ENCODE measurements at places on chromosomes 4 and X.

DNA sequence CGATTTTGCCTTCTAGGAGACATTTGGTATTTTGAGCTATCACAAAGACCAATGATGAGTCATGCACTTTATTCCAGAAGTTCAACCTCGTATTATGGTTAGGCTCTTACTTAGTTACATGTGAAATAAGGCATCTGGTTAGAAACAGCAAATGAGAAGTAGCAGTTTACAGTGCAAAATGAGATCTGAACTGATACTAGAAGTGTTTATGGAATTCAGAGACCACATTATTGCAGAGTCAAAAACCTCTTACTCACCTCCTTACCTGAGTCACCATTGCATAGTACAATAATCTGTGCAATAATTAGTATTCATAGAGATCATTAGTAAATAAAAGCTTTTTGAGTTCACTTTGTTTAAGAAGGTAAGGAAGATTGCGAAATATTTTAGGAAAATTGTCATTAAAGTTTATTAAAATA is 38.7 kb downstream of the SEC24B start:
- no peak overlapping the region for H3K27ac ChIP-seq
- peaks cover 31% of the 10 kb centered on the region for H3K36me3 ChIP-seq
- H3K27me3 ChIP-seq, result no peaks in the 10 kb centered on the region
- no peaks in the 10 kb centered on the region for H3K4me1 ChIP-seq

- H3K4me3 ChIP-seq, result no peak overlapping the region
- DNase-seq, result no peak
- no peaks in the 10 kb centered on the region for H3K27me3 ChIP-seq
- no peak overlapping the region for H3K27ac ChIP-seq
- peaks cover 18% of the 10 kb centered on the region for H3K4me1 ChIP-seq
Observed at GRCh38 chr4:87026800-87027495, 92.1 kb downstream of the AFF1 start.

- H3K4me1 ChIP-seq, result no peaks in the 10 kb centered on the region
- H3K27me3 ChIP-seq, result no peaks in the 10 kb centered on the region
- no peak overlapping the region for H3K27ac ChIP-seq
- no peaks in the 10 kb centered on the region for H3K36me3 ChIP-seq
- no peak for DNase-seq
Observed at GRCh38 chr4:148780426-148781005, 338.3 kb upstream of the NR3C2 start.

- H3K27ac ChIP-seq, result no peak overlapping the region
- H3K36me3 ChIP-seq, result no peaks in the 10 kb centered on the region
- no peaks in the 10 kb centered on the region for H3K4me1 ChIP-seq
- H3K4me3 ChIP-seq, result no peak overlapping the region
Observed at GRCh38 chr4:156336511-156336910, 382.8 kb upstream of the CTSO start.

- no peaks in the 10 kb centered on the region for H3K4me1 ChIP-seq
- H3K36me3 ChIP-seq, result no peaks in the 10 kb centered on the region
- no peak overlapping the region for H3K4me3 ChIP-seq
- DNase-seq, result no peak
- no peaks in the 10 kb centered on the region for H3K27me3 ChIP-seq
Observed at GRCh38 chrX:101774340-101774739, 114.7 kb upstream of the ARMCX2 start.

DNA sequence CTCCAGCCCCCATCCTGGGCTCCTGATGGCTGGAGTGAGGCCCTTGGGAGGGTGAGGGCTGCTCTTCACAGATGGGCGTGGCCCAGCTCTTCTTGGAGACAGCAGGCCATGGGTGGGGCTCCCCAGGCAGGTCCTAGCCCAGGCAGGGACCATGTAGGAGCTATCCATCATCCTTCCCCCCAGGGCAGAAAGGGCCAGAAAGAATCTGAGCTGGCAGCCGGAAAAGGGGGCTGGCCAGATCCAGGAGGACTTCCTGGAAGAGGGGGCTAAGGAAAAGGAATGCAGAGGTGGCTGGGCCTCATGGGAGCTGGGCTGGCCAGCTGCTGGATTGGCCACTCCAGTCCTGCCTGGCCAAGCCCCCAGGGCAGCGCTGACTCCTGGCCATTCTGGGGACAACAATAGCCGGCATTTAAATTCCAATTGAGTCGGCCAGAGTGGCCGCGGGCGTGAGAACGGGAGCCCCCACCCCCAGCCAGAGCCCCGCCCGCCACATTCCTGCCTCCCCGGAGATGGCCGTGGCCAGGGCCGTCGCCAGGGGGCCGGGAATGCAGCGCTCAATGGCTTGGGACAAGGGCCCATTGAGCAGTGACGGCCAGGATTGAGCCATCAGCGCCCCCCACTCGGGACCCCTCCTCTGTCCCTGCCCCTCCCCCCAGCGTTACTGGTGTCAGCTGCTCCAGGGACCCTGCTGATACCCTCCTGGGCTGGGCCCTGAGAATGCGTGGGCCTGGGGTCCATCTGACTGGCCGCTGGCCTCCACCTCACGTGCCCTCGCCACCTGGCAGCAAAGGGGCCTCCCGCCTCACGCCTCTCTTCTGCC is 15.1 kb upstream of the FGFR3 start:
- H3K27me3 ChIP-seq, result no peaks in the 10 kb centered on the region
- no peaks in the 10 kb centered on the region for H3K36me3 ChIP-seq
- no peak overlapping the region for H3K27ac ChIP-seq
- no peaks in the 10 kb centered on the region for H3K4me1 ChIP-seq
- no peak overlapping the region for H3K4me3 ChIP-seq
- no peak for DNase-seq

GRCh38 chr4:154435895-154436294 is 55.7 kb downstream of the DCHS2 start:
- H3K27ac ChIP-seq, result no peak overlapping the region
- DNase-seq, result no peak

DNA sequence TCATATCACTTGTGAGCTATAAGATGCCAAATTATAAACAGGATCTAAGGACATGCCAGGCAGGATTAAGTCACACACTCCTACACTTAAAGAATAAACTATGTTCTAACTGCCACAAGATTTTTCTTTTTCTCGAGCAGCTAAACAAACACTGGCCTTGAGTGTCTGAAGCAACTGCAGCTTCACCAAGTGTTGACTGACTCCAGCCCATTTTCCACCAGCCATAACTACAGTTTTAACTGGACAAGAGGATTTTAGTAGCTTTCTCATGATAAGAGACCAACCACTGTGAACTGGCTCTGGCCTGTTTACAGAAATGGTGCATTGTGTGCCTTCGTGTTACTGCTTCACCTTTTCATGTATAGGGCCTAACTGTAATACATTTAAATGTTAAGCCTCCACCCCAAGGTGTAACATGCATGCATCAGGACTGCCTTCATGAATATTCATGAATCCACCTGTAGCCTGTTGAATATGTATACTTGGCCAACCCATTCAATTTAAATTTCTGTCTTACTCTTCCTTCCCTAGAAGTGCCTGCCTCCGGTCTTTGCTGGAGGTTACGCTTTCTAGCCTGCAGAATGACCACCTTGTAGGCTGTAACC is 10.8 kb downstream of the UCP1 start:
- no peak overlapping the region for H3K27ac ChIP-seq
- H3K36me3 ChIP-seq, result peaks cover 4% of the 10 kb centered on the region
- no peak overlapping the region for H3K4me3 ChIP-seq

- no peak overlapping the region for H3K27ac ChIP-seq
- no peak for DNase-seq
- no peaks in the 10 kb centered on the region for H3K4me1 ChIP-seq
- no peaks in the 10 kb centered on the region for H3K36me3 ChIP-seq
- no peak overlapping the region for H3K4me3 ChIP-seq
Observed at GRCh38 chr4:37882665-37883296, 8.1 kb upstream of the TBC1D1 start.

DNA sequence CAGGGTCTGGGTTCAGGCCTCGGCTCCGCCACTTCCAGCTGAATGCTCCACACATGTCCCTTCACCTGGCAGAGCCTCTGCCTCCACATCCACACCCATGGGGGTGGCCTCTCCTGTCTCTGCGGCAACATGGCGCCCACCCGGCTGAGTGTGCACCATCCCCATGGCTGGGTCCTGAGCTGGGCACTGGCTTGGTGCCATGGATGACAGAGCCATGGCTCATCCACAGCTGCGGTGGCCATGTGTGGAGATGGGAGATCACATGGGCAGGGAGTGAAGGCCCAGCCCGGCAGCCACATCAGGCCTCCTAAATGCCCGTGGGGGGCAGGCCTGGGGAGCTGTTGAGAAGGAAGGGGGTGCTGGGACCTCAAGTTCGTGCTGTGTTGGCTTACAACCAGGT is 213.7 kb downstream of the AFAP1 start:
- no peaks in the 10 kb centered on the region for H3K4me1 ChIP-seq
- H3K27ac ChIP-seq, result no peak overlapping the region

DNA sequence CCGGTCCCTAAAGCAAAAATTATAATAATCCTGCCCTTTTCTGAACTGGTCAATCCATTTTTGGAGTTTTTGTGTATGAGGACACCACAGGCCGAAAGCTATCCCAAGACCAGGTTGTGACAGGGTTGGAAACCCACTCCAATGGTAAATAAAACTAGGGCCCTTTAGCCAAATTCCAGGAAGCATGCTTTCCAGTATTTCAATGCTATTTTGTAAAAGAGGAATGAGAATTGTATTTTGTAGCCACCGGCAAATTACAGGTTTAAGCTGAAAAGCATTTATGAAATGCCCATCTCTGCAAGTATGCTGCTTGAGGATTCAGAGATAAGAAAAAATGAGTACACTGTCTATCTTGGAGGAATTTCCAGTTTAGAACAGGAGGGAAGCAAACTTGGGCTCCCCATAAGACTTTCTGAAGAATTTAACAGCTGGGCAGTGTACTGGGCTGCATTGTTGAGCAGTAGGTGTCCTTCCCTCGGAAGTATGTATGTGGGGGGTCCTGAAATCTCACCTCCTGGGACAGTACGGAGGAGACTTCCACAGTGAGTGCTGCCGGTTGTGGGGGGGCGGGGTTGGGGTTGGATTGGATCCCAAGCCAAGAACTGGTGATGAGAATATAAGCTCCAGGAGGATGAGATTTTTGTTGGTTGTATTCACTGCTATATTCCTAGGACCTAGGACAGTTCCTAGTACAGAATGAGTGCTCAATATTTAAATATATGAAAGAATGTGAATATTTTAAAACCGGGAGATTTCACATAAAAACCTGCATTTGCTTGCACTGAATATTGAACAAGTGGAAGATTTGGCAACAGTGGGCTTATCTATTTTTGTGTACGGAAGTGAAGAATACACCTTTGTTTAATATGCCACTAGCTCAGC is 26.8 kb downstream of the OCIAD2 start:
- no peaks in the 10 kb centered on the region for H3K36me3 ChIP-seq
- no peak overlapping the region for H3K4me3 ChIP-seq
- H3K4me1 ChIP-seq, result no peaks in the 10 kb centered on the region

GRCh38 chr4:176034499-176034898 is 31.1 kb upstream of the WDR17 start:
- no peaks in the 10 kb centered on the region for H3K4me1 ChIP-seq
- H3K27ac ChIP-seq, result no peak overlapping the region
- peak; percentile 46 for DNase-seq
- no peak overlapping the region for H3K4me3 ChIP-seq
- H3K36me3 ChIP-seq, result no peaks in the 10 kb centered on the region

GRCh38 chrX:41923978-41924683 is 777 bp upstream of the CASK start:
- peak; percentile 55 for DNase-seq
- H3K27me3 ChIP-seq, result no peaks in the 10 kb centered on the region
- no peaks in the 10 kb centered on the region for H3K36me3 ChIP-seq
- H3K4me3 ChIP-seq, result peak overlapping the region; percentile 84
- H3K4me1 ChIP-seq, result no peaks in the 10 kb centered on the region

DNA sequence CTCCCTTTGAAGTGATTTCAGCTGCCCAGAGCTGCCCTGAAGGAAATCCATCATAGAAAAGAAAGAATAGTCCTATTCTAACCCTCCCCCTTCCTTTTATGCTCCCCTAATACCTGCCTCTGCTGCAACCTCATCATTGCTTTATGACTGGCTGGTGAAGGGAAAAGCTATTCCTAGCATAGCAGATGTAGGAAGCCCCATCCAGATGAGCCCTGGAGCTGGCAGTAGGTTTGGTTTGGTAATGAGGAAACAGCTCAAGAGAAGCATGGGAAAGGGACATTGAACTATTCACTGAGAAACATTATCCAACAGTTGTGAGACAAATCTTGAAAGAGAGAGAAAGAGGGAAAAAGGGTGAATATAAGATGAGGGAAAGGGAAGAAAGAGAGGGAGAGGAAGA is 29.2 kb downstream of the ARSJ start:
- no peak for DNase-seq
- H3K27ac ChIP-seq, result no peak overlapping the region
- H3K4me3 ChIP-seq, result no peak overlapping the region

GRCh38 chr4:153814789-153815188 is 25.9 kb upstream of the SFRP2 start:
- no peaks in the 10 kb centered on the region for H3K27me3 ChIP-seq
- H3K4me1 ChIP-seq, result no peaks in the 10 kb centered on the region
- H3K36me3 ChIP-seq, result no peaks in the 10 kb centered on the region
- DNase-seq, result no peak
- no peak overlapping the region for H3K4me3 ChIP-seq
- no peak overlapping the region for H3K27ac ChIP-seq

DNA sequence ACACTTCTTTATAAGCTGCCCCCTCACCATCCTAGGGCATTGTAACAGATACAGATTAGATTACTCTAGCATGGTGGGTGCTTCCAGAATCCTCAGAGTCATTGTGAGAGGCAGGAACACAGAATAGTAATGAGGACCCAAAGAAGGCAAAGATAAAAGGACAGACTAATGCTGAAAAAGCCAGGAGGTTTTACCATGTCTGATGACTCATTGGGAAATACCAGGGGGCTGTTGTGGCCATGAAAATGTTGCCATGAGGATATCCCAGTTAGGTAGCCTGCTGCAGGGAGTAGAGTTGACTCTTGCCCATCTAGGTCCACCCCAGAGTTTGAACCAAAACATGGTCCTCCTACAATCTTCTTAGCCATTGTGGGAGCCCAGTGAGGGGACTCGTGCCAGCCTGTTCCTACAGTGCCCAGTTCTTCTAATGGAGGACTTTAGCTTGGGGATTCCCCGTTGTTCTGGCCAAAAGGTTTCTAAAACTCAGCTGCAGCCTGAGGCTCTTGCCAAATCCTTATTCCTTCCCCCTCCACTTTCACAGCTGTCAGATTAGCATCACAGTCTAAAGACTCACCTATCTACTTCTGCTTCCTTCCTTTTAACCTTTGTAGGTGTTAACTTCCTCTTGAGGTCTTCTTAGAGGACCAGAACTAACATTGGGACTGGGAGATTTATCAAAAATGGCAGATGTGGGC is 586.0 kb upstream of the AADAT start:
- H3K4me3 ChIP-seq, result no peak overlapping the region
- no peaks in the 10 kb centered on the region for H3K27me3 ChIP-seq
- H3K27ac ChIP-seq, result no peak overlapping the region
- H3K4me1 ChIP-seq, result no peaks in the 10 kb centered on the region
- no peaks in the 10 kb centered on the region for H3K36me3 ChIP-seq

DNA sequence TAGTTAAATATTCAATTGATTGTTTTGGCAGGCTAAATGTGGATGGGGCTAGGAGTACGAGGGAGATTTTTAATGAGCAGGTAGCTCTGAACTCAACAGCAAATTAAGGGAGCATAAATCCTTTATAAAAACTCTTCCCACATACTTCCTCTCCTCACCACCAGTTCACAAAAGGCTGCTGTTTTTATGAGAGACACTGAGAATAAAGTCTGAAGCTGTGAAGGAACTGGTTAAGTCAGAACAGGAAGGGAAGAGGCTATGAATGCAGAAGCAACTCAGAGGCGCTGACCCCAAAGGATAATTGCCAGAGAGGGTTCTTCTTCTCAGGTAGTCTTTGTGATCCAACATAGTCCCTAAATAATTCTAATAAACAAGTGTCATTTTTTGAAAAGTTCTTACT is 406.1 kb downstream of the GPM6A start:
- no peak overlapping the region for H3K27ac ChIP-seq
- H3K4me1 ChIP-seq, result no peaks in the 10 kb centered on the region
- no peaks in the 10 kb centered on the region for H3K27me3 ChIP-seq
- no peaks in the 10 kb centered on the region for H3K36me3 ChIP-seq
- DNase-seq, result no peak
- H3K4me3 ChIP-seq, result no peak overlapping the region

GRCh38 chr4:181524499-181524898 is 718.7 kb upstream of the TENM3 start:
- no peak overlapping the region for H3K4me3 ChIP-seq
- no peak for DNase-seq
- H3K4me1 ChIP-seq, result no peaks in the 10 kb centered on the region
